NCI-H510A treated with DMSO at 0.1 percent for 48 hours (cell line): ENCODE measurements at places on chromosomes 12 and 14.
A peak's percentile ranks its signal among the peaks of the same experiment; 100 is the strongest.

DNA sequence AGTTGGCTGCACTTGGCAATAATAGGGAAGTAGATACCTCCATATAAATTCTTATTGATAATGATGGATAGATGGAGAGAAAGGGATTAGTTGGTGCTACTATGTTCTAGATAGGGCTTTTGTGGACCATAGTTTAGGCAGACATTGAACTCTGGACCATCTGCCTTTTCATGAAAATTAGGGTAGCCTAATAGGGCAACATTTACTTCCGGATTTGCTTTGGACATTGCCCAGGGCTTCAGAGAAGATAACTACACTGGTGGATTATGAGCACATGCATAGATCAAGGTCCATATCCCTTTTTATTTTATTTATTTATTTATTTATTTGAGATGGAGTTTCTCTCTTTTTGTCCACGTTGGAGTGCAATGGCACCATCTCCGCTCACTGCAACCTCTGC, 70.5 kb downstream of the FIGNL2 start:
- DNase-seq, result no peak

GRCh38 chr14:24928386-24928900, 121.5 kb downstream of the STXBP6 start:
- DNase-seq, result no peak

DNA sequence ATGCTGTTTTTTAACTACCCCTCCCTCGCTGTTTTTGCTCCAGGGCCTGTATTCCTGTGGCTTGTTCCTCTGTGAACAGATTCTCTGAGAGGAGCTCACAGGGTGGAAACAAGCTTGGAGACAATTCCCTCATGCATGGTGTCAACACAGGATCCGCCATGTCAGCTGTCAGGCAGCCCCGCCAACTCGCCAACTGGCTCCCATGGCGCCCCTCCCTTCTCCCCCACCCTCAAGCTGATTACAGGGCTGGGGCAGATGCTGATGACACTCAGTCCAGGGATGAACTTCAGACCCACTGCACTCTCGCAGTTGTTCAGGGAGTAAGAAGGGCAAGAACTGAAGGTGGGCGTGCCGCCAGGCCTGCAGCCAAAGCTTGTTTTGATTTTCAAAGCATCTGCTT, 229.9 kb downstream of the NTF3 start:
- no peak for DNase-seq

- DNase-seq, result no peak
These were observed 723.8 kb upstream of the FLRT2 start for GRCh38 chr14:84806181-84806580.

GRCh38 chr14:56608689-56609088, 29.1 kb downstream of the TMEM260 start:
- no peak for DNase-seq

DNA sequence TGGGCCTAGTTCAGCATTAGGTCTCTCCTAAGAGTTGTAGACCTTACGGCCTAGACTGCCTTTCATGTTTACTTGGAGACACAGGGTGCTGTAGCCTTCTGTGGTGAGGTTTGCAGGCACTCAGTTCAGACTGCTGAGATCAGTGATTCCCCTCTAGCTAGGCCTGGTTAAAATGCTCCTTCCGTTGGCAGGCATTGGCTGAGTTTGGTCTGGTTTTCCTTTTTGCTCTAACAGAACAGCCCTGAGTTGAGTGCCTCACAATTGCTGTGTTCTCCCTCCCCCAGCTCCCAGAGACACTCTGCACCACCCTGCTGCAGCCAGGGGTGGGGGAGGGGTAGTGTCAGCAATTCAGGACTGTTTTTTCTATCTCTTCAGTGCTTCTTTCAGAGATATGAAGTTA, 178.9 kb upstream of the DYRK2 start:
- DNase-seq, result peak; percentile 24

- DNase-seq, result no peak
These were observed 24.6 kb upstream of the UBC start for GRCh38 chr12:124939079-124939420.

DNA sequence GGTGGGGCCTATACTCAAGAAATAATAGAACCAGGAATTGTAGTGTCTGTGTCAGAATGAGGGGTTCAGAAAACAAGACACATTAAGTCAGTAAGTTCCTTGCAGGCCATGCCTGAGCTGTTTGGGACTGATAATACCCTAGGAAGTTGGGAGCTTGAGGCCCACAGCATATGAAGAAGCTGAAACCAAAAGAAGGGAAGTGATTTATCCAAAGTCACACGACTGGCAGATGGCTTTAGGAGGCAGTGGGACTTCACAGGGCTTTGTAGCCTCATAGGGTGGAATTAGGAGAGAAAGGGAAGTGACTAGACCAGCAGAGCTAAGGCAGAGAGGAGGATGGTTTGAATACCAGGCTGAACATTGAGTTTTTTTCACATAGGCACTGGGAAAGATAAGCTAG, 56.6 kb upstream of the SRSF5 start:
- no peak for DNase-seq

GRCh38 chr14:61255968-61256367, 25.2 kb downstream of the TMEM30B start:
- DNase-seq, result no peak

- no peak for DNase-seq
These were observed 27.7 kb downstream of the WNK1 start for GRCh38 chr12:779745-780734.

DNA sequence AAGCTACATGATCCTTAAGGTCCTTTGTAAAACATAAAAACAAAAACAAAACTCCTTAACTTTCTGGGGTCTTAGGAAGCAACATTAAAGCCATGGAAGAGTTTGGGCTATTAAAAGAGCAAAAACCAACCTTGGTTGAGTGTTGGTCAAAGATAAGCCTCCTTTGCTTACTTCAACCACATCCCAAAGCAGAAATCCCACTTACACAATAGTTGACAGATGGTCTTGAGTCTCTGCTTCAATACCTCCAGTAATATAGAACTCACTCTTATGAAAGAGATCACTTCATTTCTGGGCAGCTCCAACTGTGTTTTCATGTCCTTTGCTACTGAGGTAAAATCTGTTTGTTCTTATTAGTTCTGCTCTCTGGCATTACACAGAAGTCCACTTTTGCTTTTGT, 125.8 kb downstream of the SLC38A4 start:
- no peak for DNase-seq

DNA sequence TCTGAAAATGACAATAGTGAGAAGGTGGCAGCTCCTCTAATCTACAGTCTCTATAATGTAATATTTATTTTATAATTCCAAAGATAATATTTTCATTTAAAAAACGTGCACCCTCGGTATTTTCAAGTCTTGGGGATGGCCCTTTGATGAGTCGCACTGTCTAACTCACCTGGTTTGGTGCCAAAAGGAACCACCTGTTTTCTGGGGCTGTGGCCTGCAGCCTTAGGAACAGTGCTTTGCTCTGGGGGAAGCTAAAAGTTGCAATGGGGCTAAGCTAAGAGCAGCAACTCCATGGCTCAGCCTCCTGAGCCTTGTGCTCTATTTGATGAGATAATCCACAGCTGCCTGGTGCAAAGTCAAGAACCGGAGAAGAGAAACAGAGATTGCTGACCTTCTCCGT, 6.4 kb upstream of the ENDOU start:
- no peak for DNase-seq

- no peak for DNase-seq
These were observed 667.6 kb upstream of the TBX3 start for GRCh38 chr12:115351514-115352077.

GRCh38 chr12:19547271-19547671, 108.0 kb downstream of the AEBP2 start:
- DNase-seq, result no peak

DNA sequence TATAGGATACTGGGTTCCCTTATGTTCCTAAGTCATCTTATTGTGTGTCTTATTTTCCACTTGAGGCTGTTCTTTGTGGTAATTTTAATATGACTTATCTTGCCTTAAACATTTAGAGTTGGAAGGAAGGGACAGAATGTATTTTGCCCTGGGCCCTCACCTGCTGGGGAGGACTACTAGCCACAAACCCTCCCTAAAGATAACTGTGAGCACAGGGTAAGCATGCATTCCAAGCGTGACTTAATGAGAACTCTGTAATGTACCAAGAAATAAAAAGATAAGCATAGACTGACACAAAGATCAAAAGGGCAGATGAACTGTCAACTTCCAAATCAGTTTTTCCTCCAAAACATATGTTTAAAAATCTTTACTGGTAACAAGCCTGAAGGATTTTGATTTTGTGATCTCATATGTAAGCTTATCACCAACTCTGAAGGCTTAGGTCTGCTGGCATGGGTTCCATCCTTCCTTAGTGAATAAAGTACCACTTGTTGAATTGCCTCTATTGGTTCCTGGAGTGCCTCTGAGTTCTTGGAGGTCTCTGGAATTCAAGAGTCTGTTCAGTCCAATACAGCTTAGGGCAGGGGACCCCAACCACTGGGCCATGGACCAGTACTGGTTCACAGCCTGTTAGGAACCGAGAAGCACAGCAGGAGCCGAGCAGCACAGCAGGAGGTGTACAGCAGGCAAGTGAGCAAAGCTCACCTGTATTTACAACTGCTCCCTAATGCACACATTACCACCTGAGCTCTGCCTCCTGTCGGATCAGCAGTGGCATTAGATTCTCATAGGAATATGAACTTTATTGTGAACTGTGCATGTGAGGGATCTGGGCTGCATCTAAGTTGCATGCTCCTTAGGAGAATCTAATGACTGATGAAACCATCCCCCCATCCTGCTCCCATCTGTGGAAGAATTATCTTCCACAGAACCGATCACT, 29.8 kb upstream of the NFYB start:
- no peak for DNase-seq

DNA sequence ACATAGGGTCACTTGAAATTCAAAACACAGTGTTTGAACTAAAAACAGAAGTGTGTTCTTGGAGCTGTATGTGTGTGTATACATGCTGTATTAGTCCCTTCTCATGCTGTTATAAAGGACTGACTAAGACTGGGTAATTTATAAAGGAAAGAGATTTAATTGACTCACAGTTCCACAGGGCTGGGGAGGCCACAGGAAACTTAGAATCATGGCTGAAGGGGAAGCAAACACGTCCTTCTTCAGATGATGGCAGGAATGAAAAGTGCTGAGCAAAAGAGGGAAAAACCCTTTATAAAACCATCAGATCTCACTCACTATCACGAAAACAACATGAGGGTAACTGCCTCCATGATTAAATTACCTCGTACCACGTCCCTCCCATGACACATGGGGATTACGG, 224.1 kb downstream of the BCAT1 start:
- no peak for DNase-seq
